ENCODE measurements at places on chromosomes 1 and 21. TPM values are rescaled to one million over a fixed set of nuclear protein-coding genes. Genes with fewer than 3 reads are reported as not detected.

- DNase-seq: no peak
Observed at GRCh38 chr1:91160363-91161075, 138.7 kb upstream of the ZNF644 start.

DNA sequence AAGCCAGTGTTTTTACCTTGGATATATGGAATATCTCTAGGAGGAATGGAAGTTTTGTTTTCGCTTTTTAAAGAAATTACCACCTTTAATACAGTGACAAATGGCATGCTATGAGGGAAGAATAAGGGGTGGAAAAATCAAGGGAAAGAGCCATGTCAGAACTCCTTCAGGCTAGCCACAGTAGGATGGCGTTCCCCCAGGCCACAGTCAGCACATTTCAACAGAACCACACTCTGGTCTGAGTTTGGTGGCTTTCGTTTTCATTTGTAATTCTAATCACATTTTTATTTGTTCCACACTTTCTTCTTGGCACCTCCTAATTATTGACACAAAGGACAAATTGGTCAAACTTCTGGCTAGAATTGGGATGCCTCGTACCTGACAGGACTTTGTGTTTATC is 60.3 kb upstream of the RCOR3 start:
- DNase-seq: no peak

RNU1-4 gene
- under 0.01 TPM for total RNA-seq

DNA sequence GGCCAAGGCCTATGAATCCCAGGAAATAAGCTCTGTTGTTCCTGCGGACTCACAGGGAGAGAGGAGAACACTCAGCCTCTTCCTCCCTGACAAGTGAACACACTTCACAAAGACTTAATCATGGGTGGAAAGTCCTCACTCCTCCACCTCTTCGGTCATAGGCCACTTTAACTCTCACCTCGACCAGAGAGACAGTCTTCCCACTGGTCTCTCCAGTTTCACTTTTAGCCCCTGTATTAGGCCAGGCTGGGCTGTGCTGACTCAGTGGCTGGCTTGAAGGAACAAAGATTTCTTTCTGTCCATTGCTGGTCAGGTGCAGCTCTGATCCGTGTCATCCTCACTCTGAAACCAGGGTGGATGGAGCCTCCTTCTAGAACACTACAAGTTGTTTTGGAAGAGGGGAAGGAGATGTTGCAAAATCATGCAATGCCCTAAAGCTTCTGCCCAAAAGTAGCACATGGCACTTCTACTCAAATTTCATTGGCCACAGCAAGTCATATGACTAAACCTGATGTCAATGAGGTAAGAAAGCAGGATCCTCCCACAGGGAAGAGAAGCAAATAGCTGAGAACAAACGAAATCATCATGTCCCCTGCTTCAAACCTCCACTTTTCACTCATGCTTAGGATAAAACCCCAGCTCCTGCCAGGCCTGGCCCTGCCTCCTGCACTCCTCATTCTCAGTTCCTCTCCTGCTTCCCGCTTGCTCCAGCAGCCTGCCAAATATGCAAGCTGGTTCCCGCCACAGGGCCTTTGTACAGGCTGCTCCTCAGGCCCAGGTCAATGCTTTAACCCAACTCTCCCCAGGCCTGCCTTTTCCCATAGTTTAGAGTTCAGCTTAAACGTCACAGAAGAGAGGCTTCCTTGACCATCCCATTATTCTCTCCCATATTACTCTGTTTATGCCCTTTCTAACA is 150.5 kb upstream of the RUNX3 start:
- DNase-seq: no peak

- no peak for DNase-seq
Observed at GRCh38 chr1:151972542-151973248, 21.0 kb downstream of the S100A10 start.

SLAMF7 gene
- total RNA-seq: not detected

S1PR1 gene
- total RNA-seq: 260 TPM

- no peak for DNase-seq
Observed at GRCh38 chr1:115280064-115280463, 58.0 kb downstream of the NGF start.

GRCh38 chr1:155379631-155380090 is 59.0 kb downstream of the RUSC1 start:
- DNase-seq: no peak

FCGR3B gene
- not detected for total RNA-seq

GRCh38 chr1:44670751-44671640 is 3.3 kb downstream of the TMEM53 start:
- DNase-seq: no peak
